ENCODE measurements at places on chromosomes 4 and X.

DNA sequence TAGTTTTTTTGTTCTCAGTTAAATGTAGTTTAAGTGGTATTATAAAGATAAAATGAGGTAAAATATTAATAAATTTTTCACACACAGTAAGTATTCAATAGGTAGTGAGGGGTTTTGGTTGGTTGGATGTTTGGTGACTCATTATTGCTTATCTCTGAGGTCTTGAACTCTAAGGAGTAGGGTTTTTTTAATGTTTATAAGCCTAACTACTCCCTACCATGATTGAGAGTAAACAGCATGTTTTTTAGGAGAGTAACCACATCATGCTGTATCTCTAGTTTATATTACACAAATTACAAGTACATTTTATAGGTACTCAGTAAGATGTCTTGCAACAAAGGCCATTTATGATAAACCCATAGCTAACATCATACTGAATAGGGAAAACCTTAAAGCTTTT, 181.6 kb downstream of the MAPK10 start:
- DNase-seq, result no peak

DNA sequence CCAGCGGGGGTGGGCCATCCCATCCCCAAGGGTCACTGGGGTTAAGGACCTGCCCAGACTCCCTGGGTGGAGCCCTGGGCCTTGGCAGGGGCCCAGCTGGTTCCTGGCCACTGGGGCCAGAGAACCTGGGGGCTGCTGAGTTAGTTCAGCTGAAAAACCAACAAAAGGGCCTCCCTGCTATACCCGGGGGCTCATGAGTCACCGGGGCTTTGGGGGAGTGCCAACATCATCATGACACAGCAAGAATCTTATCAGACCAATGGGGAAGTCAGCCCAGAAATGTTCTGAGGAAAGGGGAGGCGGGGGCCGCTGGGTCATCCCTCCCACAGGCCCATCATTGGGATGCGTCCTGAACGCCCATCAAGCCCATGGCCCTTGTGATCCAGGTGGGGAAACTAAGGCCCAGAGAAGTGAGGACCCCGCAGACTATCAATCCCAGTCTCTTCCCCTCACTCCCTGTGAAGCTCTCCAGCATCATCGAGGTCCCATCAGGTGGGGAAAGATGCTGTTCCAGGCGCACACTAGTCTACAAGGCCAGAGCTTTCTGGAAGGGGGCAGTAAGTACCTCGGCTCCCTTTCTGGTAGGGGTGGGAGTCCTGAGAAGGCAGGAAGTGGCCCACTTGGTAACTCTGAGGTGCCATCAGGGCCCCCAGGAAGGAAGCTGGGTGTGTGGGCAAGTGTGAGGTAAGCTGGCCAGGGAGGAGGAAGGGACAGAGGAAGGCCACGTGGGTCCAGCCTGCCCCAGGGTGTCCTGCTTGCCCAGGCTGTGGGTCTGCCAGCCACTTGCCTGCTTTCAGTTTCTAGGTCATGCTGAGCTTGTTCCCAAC, 4.5 kb downstream of the G6PD start:
- no peak for DNase-seq

- DNase-seq, result no peak
These were observed 18.9 kb upstream of the DUSP9 start for GRCh38 chrX:153628129-153628528.

- DNase-seq, result no peak
These were observed 52.6 kb upstream of the PAGE1 start for GRCh38 chrX:49748211-49748956.

GRCh38 chrX:23434356-23434884, 99.8 kb downstream of the PTCHD1 start:
- DNase-seq, result no peak
